Stimulated activated CD8-positive, alpha-beta memory T cell treated with anti-CD3 and anti-CD28 coated beads, Interleukin-2, amount 100 ng/mL, for 1 hour (primary cell): ENCODE measurements at places on chromosomes 4 and X.

DNA sequence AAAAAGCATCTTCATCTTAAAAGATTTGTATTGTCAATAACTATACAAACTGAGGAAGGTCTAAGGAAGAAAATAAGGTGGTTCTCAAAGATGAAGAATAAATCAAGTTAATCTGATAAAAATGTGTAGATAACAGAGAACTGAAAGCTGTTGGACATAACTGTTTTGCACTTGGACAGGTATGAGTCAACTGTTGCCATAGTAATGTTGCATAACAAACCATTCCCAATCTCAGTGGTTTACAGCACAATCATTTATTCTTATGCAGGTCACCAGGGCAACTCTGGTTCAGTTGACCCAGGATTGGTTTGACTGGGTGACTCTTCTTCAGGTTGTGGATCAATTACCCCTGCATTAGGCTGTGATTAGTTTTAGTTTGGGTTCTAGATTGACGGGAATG, 2197.7 kb downstream of the ARAP2 start:
- no peak for DNase-seq

- DNase-seq: no peak
Observed at GRCh38 chrX:87805829-87806490, 288.4 kb downstream of the KLHL4 start.

GRCh38 chr4:152983774-152984411, 47.8 kb downstream of the FHDC1 start:
- DNase-seq: no peak

GRCh38 chrX:42477396-42477795, 300.6 kb downstream of the PPP1R2C start:
- no peak for DNase-seq

DNA sequence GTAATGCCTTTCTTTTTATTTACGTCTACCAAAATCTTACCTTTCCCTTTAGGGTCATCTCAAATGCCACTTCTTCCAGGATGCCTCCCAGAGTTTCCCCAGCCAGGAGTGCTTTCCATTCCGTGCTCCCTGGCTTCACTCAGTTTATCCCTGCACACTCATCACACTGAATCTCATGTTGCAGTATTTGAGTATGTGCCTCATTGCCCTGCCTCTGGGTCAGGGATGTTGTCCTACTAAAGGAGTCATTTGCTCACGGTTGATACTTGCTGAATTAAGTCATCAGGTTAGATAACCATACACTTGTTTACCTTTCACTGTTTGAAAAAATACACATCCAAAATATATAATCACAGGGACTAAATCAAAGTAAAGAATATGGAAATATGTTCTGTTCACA, 356.2 kb upstream of the GATB start:
- no peak for DNase-seq

DNA sequence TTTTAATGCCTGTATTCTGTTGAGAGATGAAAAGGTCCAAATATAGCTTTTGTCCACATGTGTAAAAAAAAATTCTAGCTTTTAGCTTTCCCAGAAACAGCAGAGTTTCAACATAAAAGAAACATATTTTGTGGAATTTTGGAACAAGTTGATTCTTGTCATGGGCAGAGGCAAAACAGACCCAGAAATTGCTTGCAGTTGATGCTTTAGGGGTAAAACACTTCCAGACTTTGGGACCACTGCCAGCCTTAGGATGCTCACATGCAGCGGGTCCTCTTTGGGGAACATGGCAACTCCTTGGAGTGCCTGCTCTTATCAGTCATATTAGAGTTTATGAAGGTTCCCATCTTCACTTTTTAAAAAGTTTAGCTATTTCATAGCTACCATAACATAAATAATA, 30.4 kb downstream of the DCLK2 start:
- DNase-seq: no peak

DNA sequence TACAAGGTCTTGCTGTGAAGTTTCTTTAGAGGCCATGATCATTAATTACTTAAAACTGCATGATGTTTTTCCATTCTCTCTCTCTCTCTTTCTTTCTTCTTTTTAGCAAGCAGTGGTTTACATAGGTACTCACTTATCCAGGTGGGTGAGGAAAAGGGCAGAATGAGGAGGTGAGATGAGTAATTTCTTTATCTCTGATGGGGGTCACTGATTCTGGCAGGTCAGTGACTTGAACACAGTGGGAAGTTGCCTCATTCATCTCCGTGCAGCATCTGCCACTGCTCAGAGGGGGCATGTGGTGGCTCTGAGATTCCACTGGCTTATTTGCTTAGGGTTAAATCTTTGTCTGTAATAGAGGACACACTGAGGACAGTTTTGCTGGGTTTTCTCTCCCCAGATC, 62.6 kb downstream of the FAM114A1 start:
- no peak for DNase-seq

GRCh38 chr4:78747475-78747922, 28.7 kb upstream of the BMP2K start:
- DNase-seq: no peak

GRCh38 chr4:109155682-109156283, 146.7 kb downstream of the COL25A1 start:
- no peak for DNase-seq

DNA sequence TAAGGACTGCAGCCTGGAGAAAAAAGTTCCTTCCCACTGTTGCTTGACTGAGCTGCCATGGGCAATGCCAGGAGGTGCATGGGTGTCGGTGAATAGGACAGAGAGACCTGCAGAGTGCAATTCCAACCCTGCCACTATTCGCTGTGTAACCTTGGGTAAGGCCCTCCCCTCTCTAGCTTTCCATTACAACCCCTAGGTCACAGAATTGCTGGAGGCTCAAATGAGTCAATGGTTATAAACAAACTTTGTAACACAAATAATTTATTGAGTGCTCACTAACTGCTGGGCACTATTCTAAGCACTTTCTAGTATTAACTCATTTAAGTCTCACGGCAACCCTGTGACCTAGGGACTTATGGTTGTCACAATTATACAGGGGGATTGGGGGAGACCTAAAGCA, 37.8 kb downstream of the PJA1 start:
- DNase-seq: no peak

GRCh38 chr4:165301833-165302232, 25.6 kb upstream of the MSMO1 start:
- no peak for DNase-seq

- no peak for DNase-seq
Observed at GRCh38 chr4:8346838-8347605, 77.5 kb downstream of the HTRA3 start.

- DNase-seq: no peak
Observed at GRCh38 chr4:34791209-34791608, 1453.1 kb downstream of the ARAP2 start.

GRCh38 chr4:74056858-74057562, 18.5 kb upstream of the CXCL3 start:
- DNase-seq: no peak

DNA sequence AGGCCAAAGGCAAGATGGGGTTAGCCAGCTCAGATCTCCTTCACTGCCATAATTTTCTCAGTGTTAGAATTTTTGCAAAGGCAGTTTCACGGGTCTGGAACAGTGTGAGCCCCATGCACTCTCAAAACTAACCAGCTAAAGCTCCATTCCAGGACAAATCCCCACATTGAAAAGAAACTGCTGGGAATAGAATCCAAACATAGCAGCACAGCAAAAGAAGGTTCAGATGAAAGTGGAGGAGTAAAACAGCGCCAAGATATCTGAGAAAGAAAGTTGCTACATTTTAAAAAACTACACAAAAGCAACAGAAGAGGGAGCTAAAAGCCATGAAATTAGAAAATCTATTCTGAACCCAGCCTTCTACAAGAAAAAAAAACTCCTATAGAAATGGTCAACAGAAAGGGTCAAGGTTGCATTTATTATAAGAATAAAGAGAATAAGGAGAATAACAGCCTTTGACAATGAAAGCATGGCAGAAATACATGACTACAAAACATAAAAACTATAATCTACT, 39.6 kb upstream of the SLC7A3 start:
- DNase-seq: no peak

DNA sequence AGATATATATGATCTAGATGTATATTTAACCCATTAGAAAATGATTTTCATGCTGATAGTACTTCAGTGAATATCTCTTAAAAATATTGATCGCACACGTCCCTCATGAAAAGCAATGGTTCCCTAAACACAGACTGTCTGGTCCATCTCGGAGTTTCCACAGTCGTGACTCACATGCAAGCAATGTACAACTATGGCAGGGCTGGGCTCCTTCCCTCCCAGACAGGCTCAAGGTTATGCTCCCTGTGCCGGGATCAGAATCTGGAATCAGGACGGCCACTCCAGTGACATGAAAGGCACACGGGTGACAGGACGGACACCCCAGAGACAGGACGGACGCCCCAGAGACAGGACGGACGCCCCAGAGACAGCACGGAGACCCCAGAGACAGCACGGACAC, 40.2 kb upstream of the PPP2R3B start:
- no peak for DNase-seq
